ENCODE measurements at places on chromosomes 11 and 22. TPM values are rescaled to one million over a fixed set of nuclear protein-coding genes. Genes with fewer than 3 reads are reported as not detected.

DNA sequence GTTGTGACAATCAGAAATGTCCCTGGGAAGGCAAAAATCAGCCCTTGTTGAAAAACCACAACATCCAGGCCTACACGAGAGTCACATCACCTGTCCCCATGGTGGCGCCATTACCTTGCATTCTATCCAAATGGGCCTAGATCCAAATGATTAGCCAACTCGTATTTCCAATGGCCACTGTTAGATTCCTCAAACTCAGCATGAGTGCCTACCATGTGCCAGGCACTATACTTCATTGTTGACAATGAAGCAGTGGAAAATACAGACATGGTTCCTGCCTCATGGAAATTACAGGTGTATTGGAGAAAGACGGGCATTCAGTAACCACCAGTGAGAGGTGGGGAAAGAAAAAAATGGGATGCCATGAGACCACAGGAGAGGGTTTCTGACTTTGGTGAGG, 29.8 kb upstream of the CREB3L1 start:
- DNase-seq: no peak

- DNase-seq: no peak
Observed at GRCh38 chr11:111088847-111089355, 156.6 kb upstream of the POU2AF2 start.

GRCh38 chr11:7892059-7892699, 38.9 kb downstream of the OR10A6 start:
- DNase-seq: no peak

Gene NXF1
- total RNA-seq: 63.2 TPM

- DNase-seq: no peak
Observed at GRCh38 chr22:45526281-45526680, 23.6 kb downstream of the FBLN1 start.

GRCh38 chr11:22465620-22466019, 127.4 kb downstream of the SLC17A6 start:
- no peak for DNase-seq

DNA sequence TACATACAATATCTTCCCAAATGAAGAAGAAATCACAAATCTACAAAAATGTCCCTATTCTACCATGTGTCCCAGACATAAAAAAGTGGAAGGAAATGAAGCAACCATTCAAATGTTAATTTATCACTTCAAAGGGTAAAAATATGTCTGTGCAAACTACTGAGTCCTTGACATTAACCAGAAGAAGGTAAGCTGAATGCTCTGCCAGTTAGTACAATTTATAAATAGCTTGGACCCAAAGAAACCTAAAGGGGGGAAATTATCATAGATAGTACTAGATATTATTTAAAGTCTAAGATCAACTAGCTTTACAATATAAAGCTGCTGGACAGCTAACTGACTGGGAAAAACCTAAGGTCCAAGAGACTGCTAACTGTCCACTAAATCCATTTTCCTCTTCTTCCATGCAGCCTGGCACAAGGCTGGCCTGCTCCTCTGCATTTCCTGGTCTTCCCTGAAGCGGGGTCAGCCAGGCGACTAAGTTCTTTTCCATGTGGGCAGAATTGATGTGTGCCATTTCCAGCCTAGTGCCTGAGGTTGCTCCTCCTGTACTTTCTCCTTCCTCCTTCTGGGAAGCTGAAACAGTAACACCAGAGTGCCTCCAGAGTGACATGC, 190.9 kb downstream of the CADM1 start:
- DNase-seq: no peak

All from glomerular endothelial cell (primary cell).